Large intestine (tissue), 12 donors: ENCODE measurements at places on chromosomes 4 and X. TPM values are rescaled to one million over a fixed set of nuclear protein-coding genes. Genes with fewer than 3 reads are reported as not detected.
A peak's percentile ranks its signal among the peaks of the same experiment; 100 is the strongest.

- no peak for DNase-seq
Observed at GRCh38 chr4:34091451-34091850, 2152.9 kb downstream of the ARAP2 start.

ZAR1 gene
- 0.03 TPM for polyA plus RNA-seq

DNA sequence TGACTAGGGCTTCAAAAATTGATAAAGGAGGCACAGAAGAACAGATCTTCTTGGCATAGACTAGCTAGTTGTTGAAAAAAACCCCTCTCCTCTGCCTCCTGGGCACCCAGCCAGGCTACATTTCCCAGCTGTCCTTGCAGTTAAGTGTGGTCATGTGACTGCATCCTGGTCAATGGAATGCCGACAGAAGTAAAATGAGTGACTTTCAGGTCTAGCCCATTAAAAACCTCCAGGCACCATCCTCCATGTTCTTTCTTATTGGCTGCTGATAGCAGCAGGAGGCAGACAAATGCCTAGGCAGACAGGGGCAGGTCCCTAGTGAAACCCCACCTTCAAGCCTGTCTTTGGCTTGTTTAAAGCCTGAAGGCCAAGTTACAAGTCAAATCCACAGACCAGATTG lies 35.3 kb downstream of the ATXN3L start:
- no peak for DNase-seq

GRCh38 chrX:10235851-10236250 lies 79.1 kb downstream of the CLCN4 start:
- DNase-seq: no peak

GRCh38 chr4:147994076-147994475 lies 262.2 kb downstream of the ARHGAP10 start:
- DNase-seq: no peak

GRCh38 chrX:135112096-135112729 lies 8.1 kb downstream of the ETDB start:
- DNase-seq: no peak

DNA sequence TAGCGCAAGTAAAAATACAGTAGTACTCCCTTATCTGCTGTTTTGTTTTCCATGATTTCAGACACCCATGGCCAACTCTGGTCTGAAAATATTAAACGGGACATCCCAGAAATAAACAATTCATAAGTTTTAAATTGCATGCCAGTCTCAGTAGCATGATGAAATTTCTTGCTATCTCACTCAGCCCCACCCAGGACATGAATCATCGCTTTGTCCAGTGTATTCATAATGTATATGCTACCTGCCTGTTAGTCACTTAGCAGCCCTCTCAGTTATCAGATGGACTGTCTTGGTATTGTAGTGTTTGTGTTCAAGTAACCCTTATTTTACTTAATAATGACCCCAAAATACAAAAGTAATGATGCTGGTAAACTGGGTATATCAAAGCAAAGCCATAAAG lies 158.2 kb upstream of the DDIT4L start:
- DNase-seq: no peak

GRK4 gene
- polyA plus RNA-seq: 5.5 TPM

- no peak for DNase-seq
Observed at GRCh38 chr4:53818104-53818503, 226.8 kb upstream of the LNX1 start.

TMSB15A gene
- polyA plus RNA-seq: 18.6 TPM

- no peak for DNase-seq
Observed at GRCh38 chrX:136209016-136209738, 42.0 kb downstream of the MAP7D3 start.

DNA sequence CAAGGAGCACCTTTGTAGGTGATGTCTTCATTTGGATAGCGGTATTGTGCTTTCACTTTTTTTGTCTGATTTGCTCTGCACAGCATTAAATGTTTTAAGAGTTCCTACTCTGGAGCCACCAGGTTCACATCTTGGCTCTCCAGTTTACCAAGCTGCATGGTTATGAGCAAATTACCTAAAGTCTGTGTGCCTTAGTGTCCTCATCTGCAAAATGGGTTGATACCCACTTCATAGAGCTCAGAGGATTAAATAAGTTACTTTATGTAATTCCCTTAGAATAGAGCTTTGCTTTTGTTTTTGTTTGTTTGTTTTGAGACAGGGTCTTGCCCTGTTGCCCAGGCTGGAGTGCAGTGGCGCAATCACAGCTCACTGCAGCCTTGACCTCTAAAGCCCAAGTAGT lies 58.2 kb downstream of the UBE2K start:
- DNase-seq: no peak

DNA sequence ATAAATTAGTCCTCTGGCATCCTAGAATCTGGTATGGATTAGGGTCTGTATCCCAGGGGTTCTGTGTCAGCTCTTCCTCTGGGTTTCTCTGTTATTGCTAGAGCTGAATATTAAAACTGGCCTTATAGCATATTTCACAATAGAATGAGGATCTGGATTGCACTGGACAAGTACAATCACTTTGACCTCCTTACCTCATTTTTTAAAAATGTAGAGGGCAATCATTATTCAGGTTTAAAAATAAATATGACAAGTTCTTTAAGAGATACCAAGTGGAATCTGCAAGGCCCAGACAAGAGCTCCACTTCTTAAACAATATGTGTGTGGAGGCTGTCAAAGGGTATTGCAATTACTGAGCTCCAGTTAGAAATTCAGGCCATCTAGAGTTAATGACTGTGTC lies 1.4 kb downstream of the PALLD start:
- DNase-seq: no peak

GAGE1 gene
- polyA plus RNA-seq: not detected

GRCh38 chrX:19791562-19791961 lies 95.8 kb downstream of the SH3KBP1 start:
- DNase-seq: no peak

DNA sequence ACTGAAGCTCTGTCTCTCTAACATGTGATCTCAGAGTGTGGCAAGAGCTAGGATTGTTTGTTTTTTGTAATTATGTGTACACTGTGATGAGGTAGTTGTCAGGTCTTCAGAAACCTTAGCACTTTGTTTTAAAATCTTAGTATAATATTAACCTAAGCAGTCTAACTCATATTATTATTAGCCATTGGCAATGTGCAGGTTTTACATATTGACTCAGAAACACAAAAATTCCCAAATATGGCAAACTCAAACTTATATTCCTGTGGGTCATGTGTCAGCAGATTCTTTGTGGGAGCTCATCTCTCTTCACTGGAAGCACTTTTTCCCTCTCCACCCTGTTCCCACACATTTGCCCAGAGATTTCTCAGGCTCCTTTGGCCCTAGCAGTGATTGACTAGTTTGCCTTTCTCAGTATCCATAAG lies 8.2 kb upstream of the PWWP3B start:
- peak; percentile 49 for DNase-seq

DNA sequence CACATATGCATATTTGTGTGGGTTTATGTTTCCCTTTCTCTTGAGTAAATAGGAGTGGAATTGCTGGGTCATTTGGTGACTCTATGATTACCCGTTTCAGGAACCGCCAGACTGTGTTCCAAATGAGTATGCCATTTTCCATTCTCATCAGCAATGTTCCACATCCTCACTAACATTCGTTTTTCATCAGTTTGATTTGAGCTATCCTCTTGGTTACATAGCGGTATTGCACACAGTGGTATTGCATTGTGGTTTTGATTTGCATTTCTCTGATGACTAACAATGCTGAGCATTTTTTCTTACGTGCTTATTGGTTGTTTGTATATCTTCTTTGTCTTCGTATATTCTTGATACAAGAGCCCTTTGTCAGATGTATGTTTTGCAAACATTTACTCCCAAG lies 218.0 kb upstream of the AMOT start:
- DNase-seq: no peak

- DNase-seq: no peak
Observed at GRCh38 chr4:181520790-181521189, 722.4 kb upstream of the TENM3 start.

GRCh38 chr4:56971383-56971782 lies 6.0 kb downstream of the NOA1 start:
- no peak for DNase-seq

DNA sequence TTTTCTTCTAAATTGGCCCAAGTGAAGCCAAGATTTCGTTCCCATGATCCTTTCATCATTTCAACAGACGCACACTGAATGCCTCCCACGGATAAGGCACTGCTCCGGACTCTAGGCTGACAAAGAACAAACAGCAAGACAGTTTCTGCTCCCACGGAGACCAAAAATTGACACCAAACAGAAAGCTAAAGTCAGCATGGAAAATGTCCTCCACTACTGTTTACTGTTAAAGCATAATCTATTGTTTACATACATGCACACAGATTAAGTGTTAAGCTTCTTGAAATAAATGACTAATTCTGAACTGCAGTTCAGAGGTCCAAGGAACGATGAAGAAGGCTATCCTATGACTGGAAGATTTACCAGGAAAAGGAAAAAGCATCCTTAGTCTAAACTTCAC lies 199.6 kb downstream of the AASDH start:
- no peak for DNase-seq

- no peak for DNase-seq
Observed at GRCh38 chrX:14837155-14837554, 35.7 kb downstream of the FANCB start.

DNA sequence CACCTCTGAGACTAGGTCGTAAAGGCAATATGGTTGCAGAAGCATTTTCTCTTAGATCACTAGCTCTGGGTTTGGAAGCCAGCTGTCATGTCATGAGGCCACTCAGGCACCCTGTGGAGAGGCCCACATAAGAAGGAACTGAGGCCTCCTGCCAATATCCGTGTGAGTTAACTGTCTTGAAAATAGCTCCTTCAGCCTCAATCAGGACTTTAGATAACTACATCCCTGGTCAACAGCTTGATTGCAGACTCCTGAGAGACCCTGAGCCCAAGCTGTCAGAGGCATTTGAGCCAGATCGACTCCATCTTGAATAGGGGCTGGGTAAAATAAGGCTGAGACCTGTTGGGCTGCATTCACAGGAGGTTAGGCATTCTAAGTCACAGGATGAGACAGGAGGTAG lies 15.1 kb upstream of the REPS2 start:
- no peak for DNase-seq

- no peak for DNase-seq
Observed at GRCh38 chr4:137039370-137039769, 492.9 kb downstream of the PCDH18 start.

- DNase-seq: peak; percentile 39
Observed at GRCh38 chr4:92872604-92873003, 568.8 kb downstream of the GRID2 start.

DNA sequence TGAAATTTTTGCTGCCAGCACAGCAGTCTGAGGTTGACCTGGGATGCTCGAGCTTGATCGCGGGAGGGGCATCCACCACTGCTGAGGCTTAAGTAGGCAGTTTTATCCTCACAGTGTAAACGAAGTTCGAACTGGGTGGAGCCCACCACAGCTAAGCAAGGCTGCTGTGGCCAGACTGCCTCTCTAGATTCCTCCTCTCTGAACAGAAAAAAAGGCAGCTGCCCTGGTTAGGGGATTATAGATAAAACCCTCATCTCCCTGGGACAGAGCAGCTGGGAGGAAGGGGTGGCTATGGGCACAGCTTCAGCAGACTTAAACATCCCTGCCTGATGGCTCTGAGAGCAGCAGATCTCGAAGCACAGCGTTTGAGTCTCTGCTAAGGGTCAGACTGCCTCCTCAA lies 314.6 kb downstream of the STPG2 start:
- DNase-seq: no peak

ADGRG4 gene
- polyA plus RNA-seq: 7.9 TPM

DNA sequence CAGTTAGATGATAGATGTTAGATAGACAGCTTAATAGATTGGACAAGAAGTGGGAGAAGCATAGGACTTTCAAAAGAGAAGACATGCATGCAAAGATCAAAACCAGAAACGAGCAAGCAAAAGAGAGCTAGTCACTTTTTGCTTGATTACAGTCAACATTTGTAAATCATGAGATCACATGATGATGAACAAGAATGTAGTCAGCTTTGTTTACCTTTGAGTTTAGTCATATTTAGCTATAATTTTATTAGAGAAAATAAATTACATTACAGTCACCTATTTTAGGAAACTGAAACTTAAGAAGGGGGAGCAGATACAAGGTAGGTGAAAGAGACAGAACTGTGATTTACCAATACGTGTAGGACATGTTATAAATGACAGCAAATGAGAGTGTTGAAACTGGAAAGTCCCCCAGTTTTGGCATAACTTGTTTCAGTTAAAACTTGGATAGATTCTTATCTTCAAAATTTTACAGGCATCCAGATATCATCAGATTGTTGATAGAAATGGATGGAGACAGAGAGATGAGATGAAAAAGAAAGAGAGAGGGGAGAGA lies 1083.1 kb upstream of the PCDH10 start:
- no peak for DNase-seq

DNA sequence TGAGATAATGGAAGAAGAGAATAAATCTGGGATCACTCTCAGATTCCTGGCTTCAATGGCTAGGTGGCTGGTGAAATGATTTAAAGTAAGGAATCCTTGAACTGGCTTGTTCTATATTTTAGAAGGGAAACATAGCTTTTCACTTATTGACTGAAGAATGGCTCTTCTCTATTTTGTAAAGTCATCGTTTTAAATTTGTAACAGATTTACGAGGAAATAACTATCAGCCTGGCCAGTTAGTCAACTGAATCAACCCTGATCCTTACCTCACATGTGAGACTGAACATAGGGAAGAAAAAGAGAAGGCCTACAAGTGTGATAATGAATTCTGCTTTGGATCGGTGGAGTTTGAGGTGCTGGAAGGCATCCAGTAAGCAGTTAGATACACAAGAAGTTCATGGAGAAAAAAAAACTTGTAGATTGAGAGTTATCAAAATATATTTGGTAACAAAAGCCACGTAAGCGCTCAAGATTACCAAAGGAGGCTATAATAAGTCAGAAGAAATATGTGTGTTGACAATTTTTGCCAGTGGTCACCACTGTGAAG lies 12.0 kb downstream of the AREG start:
- no peak for DNase-seq

PAGE2 gene
- 0.15 TPM for polyA plus RNA-seq

- peak; percentile 85 for DNase-seq
Observed at GRCh38 chr4:99918656-99919055, 24.4 kb upstream of the LAMTOR3 start.

PLXNB3 gene
- 5.0 TPM for polyA plus RNA-seq

- DNase-seq: no peak
Observed at GRCh38 chr4:115279330-115279729, 165.9 kb upstream of the NDST4 start.

- no peak for DNase-seq
Observed at GRCh38 chr4:117889978-117890377, 144.3 kb upstream of the NDST3 start.

DNA sequence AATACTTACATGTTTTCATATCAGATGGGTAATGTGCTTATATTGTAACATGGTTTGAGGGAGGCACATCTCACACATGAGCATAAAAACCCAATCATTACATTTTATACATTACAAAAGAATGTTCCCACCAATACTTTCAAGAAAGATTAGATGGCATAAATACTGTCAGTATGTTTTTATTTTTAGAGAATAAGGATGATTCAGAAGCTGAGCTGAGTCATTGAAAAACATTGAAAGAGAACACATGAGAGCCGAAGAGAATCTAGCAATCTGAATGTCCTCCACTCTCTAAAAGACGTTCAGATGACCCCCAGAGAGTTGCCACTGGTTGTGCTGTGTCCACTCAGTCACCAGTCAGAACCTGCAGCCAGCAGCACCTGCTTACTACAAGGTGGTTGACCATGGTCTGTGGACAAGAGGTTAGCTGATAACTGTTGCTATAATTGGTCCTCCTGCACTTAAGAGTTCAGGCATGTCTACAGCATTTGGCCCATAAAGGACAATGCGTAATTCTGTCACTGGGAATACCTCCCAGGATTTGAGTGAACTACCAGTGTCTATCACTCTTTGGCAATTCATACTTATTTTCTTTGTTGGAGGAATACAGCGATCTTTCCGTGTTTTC lies 382.2 kb upstream of the IGFBP7 start:
- DNase-seq: no peak

HMX1 gene
- not detected for polyA plus RNA-seq

GRCh38 chr4:54152846-54153600 lies 53.1 kb downstream of the GSX2 start:
- DNase-seq: no peak
